ENCODE measurements at places on chromosomes 16 and 17. TPM values are rescaled to one million over a fixed set of nuclear protein-coding genes. Genes with fewer than 3 reads are reported as not detected.

Gene CA5A
- not detected for total RNA-seq

- no peak for DNase-seq
These were observed 32.5 kb upstream of the CDH8 start for GRCh38 chr16:62068747-62069146.

DNA sequence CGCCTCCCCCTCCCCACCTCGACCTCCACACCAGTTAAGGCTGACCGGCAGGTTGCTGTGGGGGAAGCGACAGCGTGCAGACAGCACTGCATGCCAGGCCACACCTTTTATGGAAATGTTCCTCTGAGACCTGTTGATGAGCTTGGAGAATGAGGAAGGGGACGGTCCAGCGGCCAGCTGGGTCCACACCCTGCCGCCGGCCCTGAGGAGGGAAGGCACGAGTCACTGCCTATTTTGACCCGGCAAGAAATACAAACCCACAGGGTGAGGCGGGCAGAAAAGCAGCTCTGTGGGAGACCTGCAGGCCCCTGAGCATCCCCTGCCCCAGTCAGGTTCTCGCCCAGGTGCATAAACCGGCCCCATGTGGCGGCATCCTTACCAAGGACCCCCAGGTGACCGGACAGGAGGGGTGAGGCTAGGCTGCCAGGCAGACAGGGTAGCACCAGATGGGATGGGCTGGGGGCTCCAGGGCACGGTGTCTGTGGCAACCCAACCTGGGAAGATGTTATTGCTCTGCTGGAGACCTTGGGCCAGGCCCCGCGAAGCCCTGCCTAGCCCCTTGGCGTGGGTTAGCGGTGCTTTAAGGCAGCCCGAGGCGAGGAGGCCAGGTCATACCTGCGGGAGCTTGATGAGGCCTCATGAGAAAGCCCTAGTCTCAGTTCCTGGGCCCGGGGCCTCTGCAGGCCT, 12.7 kb downstream of the NATD1 start:
- DNase-seq = no peak

DNA sequence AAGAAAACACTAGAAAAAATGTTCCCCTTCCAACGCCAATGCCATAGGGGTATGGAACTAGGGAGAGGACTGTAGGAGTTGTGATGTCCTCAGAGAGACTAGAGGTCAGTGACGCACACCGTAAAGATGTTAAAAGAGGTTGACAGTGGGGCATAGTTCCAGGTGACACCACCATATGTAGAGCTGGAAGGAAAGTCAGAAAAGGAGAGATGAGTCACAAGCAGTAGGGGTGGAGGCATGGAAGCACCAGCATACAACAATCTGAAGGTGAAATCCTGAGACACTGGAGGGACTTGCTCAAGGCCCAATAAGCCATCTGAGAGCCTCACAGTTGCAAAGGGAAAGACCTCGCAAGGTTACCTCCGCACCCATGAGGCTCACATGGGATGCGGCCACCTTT, 76.0 kb downstream of the ZNF18 start:
- no peak for DNase-seq

- peak; percentile 61 for DNase-seq
These were observed 43.2 kb upstream of the PABPN1L start for GRCh38 chr16:88909431-88910210.

DNA sequence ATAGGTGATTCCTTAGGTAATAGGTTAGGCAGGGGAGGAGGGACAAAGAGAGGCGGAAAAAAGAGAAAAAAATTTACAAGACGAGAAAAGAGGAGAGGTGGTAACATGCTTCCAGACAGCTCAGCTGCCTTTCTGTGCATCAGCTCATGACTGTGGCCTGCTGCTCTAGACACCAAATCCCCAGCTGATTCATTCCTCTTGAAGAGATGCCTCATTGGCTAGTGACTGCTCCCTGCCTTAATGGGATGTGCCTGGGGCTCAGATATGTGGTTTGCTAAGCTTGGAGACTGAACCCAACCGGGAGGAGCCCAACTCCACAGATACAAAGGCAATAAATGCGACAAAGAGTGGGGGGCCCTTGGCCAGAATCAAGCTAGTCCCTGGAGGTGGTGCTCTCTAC, 105.9 kb upstream of the FAM20A start:
- no peak for DNase-seq

DNA sequence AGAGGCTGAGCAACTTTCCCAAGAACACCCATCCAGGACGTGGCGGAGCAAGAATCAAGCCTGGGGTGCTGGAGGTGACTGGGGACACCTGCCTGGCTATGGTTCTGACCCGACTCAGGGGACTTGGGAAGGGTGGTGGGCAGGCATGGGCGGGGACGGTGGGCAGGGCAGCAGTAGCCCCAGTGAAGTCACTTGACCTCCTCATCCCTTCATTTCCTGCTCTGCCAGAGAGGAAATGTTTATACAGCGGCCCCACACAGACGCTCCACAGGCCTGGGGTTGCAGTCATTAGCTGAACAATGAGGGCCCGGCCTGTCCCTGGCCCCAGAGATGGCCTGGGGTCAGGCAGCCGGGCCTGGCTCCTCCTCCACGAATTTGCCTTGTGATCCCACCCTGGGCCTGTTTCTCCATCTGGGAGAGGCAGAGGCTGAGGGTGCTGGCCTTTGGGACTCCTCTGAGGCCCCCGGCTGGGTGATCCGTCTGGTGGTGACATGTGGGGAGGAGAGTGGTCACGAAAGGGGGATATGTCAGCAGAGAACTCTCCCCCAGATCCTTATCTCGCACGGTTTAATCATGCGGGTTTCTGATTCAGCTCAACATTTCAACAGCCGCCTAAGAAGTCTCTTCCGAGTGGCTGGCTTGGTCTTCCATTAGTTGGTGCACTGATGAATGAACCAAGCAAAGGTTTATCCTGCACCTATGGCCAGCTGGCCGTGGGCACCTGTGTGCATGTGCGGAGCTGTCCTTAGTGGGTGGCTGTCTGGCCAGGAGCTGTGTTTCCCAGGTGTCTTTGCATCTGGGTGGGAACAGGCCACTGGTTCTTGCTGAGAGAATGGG, 175.9 kb downstream of the IRF8 start:
- no peak for DNase-seq
